Stimulated activated CD8-positive, alpha-beta memory T cell treated with anti-CD3 and anti-CD28 coated beads, Interleukin-4, amount 100 ng/mL, for 1 hour (primary cell): ENCODE measurements at places on chromosomes 5 and 9.

GRCh38 chr5:78799266-78800017 is 150.9 kb upstream of the LHFPL2 start:
- DNase-seq = no peak

- DNase-seq = no peak
Measured at GRCh38 chr5:68369457-68370125, 154.0 kb downstream of the PIK3R1 start.

GRCh38 chr5:176427971-176428370 is 11.6 kb upstream of the CLTB start:
- no peak for DNase-seq

- no peak for DNase-seq
Measured at GRCh38 chr9:71506821-71507220, 261.5 kb downstream of the CEMIP2 start.

GRCh38 chr5:81895307-81895706 is 76.5 kb upstream of the ATG10 start:
- DNase-seq = no peak

GRCh38 chr5:7246287-7246686 is 149.7 kb upstream of the ADCY2 start:
- no peak for DNase-seq

GRCh38 chr9:16221822-16222547 is 648.5 kb downstream of the BNC2 start:
- no peak for DNase-seq

- DNase-seq = no peak
Measured at GRCh38 chr5:89584339-89584956, 701.5 kb upstream of the MEF2C start.
